ENCODE measurements at places on chromosomes 7 and 10.
A peak's percentile ranks its signal among the peaks of the same experiment; 100 is the strongest.

DNA sequence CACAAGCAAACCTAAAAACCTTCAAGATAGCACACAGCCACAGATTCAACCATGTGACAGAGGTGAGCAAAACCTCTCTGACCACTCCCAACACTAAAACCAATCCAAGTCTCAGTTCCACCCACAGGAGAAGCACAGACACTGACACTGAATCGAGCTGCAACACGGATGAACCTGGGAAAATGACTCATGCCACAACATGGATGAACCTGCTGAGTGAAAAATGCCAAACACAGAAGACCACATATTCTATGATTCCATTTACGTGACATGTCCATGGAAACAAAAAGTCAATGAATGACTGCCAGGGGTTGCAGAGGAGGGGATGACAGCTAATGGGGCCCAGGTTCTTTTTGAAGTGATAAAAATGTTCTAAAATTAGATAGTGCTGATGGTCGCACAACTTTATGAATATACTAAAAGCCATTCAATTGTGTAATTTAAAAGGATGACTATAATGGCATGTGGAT, 22.0 kb downstream of the CYTH3 start:
- DNase-seq, result no peak

DNA sequence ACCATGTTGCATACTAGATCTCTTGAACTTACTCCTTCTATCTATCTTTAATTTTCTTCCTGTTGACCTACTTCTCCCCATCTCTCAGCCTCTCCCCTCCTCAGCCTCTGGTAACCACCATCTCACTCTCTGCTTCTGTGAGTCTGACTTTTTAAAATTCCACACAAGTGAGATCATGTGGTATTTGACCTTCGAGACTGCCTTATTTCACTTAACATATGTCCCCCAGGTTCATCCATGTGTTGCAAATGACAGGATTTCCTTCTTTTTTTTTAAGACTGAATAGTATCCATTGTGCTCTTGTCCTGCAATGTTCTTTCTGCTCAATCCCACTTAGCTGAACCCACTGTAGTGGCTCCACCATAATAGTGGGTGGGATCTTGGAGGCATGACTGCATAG, 51.4 kb upstream of the DNAJC1 start:
- DNase-seq, result no peak

DNA sequence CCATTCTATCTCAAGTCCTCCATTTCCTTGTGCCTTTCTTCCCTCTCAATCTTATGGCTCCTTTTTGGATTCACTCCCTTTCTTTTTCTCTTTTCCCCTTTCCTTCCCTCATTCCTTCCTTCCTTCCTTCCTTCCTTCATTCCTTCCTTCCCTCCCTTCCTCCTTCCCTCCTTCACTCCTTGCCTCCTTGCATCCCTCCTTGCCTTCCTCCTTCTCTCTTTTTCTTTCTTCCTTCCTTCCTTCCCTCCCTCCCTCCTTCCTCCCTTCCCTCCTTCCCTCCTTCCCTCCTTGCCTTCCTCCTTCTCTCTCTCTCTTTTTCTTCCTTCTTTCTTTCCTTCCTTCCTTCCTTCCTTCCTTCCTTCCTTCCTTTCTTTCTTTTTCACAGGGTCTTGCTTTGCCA, 120.1 kb downstream of the SAMD9 start:
- no peak for DNase-seq

DNA sequence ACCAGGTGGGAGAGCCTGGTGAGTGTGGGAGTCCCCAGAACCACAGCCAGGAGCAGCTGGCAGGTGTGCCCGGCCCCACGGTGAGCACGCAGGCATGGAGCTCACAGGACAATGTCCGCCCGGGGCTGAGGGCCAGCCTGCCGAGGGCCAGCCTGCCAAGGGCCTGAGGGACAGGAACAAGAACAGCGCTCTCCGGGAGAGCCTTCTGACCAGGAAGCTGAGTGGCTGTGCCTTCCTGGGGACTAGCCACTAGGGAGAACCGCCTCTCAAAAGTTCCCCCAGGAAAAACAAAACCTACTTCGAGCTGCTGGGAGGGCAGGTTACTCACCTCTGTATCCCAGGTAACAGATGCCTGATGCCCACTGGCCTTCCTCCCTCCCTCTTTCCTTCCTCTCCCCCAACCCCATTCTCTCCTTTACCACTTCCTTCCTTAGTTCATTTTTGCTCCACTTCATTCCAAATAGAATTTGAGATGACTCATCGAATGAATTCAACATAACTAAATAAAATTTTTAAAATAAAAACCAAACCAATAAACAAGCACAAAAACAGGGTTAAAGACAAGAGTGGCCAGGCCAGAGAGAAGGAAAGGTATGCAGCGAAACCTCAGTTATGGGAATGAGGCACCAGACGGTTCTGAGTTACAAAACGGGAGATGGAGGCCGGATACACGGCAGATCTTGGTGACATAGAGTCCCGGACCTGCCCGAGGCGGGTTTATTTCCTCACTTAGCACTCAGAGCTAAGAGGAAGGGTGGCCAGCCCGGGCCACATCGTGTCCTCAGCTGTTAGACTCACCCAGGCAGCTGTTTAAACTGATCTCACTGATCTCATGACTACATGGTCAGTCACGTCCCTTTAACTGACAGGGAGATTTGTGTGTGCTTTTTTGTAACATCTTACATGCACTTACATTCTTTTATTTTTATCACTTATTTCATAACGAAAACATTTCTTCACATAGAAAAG, 128.5 kb downstream of the TNS3 start:
- DNase-seq, result peak; percentile 73

DNA sequence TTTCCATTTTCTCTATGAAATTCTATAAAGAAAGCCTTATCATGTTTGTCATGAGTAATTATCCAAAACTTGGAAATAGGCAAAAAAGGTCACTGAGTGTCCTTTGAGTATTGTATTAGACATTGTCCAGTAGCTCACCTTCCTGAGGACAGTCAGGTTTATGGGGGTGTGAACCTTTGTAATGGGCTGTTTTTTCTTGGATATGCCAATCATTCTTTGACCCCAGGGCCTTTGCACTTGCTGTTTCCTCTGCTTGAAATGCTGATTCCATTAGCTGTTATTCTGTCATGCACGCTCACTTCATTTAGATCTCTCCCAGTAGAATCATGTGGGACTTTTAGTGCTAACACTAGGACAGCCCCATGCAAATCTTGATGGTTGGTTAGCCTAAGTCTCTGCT, 4.9 kb downstream of the CCDC172 start:
- DNase-seq, result no peak

DNA sequence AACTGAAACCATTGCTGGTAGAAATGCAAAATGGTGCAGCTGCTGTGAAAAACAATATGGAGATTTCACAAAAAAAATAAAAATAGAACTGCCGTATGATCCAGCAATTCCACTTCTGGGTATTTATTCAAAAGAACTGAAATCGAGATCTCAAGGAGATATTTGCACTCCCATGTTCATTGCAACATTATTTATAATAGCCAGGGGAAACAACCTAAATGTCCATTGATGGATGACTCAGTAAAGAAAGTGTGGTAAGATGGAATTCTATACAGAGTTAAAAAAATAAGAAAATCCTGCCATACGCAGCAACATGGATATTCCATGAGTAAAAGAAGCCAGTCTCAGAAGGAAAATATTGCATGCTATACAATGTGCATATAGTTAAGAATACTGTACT, 290.6 kb upstream of the GHITM start:
- DNase-seq, result no peak

DNA sequence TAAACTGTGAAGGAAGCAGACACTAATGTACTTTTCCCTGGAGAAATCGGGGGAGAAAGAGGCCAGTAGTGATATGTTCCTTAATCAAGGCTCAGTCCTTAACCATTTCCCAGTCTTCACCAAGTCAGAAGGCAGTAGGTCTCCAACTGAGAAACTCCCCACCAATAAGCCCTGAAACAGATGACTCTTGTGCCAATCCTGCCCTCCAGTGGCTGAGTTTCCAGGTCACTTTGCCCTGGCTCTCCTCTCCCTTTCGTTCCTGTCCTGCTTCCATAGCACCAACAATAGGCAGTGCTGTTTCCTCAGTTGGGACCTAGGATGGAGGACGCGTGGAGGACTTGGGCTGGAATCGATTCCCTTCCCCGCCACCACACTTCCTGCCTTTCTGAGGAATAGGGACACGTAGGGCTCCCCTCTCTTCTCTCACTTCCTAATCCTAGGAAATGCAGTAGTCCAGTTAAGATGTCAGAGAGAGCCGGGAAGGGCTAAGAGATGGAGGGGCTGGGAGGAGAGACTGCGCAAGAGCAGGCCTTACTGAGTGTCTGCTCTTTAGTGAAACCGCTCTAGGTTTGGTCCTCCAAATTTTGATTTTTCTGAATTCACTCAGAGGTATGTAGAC, 23.4 kb downstream of the ATOH7 start:
- peak; percentile 7 for DNase-seq

DNA sequence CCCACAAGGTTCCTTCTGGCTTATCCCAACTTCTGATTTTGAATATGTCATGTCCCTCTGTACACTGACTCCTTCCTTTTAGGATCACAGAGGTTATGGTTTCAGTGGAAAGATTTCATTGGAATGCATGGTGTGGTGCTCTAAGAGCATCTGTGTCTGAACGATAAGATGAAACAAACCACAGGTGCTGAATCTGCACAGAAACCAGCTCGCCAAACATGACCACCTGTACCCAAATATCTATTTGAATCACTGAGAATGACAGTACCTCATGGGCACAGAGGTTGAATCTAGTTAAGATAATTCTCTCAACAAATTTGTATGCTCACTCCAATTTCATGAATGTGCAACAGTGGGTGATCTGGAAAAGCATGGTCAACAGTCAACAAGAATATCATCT, 105.3 kb downstream of the DGKI start:
- no peak for DNase-seq

GRCh38 chr7:143236408-143236990, 14.7 kb downstream of the TAS2R40 start:
- no peak for DNase-seq

DNA sequence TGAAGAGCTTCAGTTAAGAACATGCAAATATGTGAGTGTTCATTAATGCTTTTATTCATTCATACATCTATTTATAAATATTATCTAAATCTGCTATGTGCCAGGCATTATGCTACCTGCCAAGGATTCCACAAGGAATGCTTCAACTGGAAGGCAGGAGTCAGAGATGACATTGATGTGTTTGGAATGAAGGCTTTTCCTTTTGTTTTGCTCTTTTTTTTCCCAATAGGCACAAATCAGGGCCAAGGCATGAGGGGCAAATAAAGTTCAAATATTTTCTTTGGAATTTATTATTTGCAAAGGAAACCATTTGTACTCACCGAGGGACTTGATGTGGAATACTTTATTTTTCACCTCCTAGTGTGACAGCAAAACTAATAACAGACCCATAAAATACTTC, 530.3 kb downstream of the ARL4A start:
- DNase-seq, result no peak

DNA sequence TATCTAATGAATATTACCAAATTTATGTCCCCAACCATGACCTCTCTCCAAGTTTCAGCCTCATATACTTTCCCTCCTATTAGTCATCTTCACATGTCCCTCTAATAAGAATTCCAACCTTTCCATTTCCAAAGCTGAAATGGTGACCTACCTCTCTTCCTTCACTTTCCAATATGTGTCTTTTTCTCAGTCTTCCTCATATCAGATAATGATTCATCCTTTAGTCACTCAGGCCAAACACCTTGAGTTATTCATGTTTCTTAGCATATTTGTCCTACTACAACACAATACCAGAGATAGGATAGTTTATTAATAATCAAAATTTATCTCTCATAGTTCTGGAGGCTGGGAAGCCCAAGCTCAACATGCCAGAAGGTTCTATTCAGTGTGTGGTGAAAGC, 318.5 kb upstream of the ZWINT start:
- no peak for DNase-seq

DNA sequence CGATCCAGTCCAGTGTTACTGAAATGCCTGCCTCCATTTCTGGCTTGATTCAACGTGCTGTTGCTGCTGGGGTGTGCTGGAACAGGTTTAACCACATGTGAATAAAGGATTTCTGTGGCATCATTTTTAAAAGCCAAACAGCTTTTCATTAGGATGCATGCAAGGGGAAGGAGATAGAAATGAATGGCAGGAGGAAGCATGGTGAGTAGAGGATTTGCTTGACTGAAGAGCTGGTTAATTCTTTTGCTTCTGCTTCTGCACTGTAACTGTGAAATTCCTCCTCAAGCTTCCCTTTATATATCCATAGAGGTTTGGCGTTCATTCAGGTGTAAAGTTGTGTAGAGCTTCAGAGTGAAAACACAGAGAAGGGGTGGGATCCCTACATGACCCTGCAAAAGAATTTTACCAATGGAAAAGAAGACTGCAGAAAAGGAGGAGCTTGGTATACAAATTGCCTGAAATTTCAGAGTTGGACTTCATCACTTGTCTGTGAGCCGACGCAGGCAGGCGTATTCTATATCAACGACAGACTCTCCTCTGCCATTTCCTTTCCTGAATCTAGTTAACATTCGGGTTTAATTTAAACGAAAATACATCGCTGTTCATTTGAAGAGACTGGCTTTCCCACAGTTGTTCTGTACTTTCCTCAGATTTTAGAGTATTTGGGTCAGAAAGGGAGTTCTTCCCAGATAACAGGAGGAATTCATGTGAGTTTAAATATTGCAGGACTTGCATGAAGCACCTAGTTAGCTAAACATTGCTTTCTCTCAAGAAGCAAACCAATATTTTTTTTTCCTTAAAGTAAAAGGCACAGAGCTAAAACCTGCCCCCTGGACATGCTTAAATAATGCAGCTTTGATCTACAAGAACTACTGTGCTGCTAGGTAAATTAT, at the start of gene SOSTDC1:
SOSTDC1 (minus strand) TSS at position 270 of the 893 bp plus-strand sequence; CDS start at position 200, 70 bp downstream.
- DNase-seq, result no peak

DNA sequence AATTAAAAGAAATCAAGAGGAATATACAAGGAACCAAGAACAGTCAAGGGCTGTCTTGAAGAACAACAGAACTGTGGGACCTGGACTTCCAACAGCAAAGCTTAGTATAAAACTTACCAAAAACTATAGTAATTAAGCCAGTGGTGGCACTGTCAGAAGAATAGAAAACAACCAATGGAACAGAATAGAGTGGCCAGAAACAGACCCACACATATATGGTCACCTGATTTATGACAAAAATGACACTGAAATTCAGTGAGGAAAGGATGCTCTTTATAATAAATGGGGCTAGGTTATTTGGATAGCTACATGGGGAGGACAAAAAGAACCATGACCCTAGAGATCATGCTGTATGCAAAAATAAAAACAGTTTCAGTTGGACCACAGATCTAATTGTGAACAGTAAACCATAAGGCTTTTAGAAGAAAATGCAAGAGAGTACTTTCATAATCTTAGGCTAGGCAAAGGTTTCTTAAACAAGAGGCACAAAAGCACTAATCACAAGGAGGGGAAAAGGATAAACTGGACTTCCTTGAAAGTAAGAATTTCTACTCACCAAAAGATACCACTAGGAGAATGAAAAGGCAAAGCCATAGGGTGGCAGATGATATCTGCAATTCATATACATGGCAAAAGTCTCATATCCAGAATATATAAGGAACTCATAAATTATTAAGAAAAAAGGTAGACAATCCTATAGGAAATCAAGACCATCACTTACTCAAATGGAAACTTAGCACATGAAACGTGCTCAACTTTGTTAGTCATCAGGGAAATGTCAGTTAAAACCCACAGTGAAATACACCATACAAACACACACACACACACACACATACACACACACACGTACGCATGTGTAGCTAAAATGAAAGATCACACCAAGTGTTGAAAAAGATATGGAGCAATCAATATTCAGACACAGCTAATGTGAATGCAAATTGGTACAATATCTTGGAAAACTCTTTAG, 20.8 kb downstream of the HYCC1 start:
- no peak for DNase-seq

- no peak for DNase-seq
These were observed 187.2 kb upstream of the CDK1 start for GRCh38 chr10:60591119-60591518.

GRCh38 chr10:96991313-96991841, 159.3 kb downstream of the LCOR start:
- no peak for DNase-seq

- no peak for DNase-seq
These were observed 14.3 kb downstream of the TACR2 start for GRCh38 chr10:69402386-69402785.
